IPS DF 19.7 (cell line): ENCODE measurements at places on chromosomes 7 and 10.

DNA sequence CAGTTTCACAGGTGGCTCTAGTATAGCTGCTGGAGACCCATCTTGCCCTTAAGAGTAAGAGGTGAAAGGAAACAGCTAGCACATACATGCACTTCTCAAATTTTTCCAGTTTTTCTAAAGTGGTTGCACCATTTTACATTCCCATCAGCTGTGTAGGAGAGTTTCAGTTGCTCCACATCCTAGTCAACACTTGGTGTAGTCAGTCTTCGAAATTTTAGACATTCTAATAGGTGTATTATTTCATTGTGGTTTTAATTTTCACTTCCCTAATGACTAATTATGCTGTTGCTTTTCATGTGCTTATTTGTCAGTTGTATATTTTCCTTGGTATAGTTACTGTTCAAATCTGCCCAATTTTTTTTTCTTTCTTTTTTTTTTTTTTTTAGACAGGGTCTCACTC is 9.5 kb upstream of the HACD1 start:
- DNase-seq: no peak

GRCh38 chr7:74481458-74482196 is 27.9 kb downstream of the GTF2IRD1 start:
- DNase-seq: no peak

- no peak for DNase-seq
These were observed 47.7 kb downstream of the ZEB1 start for GRCh38 chr10:31366703-31367102.

- DNase-seq: no peak
These were observed 41.0 kb downstream of the WDFY4 start for GRCh38 chr10:48725708-48726107.

- no peak for DNase-seq
These were observed 16.3 kb upstream of the SAR1A start for GRCh38 chr10:70186571-70186970.

- no peak for DNase-seq
These were observed 13.1 kb downstream of the BLVRA start for GRCh38 chr7:43771573-43771972.

GRCh38 chr7:121547544-121548092 is 151.5 kb upstream of the FAM3C start:
- DNase-seq: no peak

- no peak for DNase-seq
These were observed 30.8 kb upstream of the SMNDC1 start for GRCh38 chr10:110335314-110336064.

DNA sequence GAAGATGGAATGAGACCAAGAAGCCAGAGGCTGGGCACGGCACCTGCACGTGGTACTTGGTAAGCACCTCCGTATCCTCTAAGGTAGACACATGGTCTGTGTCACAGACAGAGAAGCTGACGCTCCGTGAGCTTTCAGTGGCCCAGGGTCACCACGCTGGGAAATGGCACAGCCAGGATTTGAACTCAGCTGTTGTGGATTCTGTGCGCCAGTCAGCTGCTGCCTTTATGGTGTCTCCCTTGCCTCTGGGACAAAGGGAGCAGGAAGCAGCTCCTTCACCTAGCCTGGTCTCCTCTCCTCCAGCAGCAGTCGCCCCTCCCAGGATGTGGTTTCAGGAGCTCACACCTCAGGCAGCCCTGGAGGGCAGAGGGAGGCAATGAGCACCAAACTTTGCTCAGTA is 110.8 kb downstream of the ARHGAP22 start:
- DNase-seq: no peak

DNA sequence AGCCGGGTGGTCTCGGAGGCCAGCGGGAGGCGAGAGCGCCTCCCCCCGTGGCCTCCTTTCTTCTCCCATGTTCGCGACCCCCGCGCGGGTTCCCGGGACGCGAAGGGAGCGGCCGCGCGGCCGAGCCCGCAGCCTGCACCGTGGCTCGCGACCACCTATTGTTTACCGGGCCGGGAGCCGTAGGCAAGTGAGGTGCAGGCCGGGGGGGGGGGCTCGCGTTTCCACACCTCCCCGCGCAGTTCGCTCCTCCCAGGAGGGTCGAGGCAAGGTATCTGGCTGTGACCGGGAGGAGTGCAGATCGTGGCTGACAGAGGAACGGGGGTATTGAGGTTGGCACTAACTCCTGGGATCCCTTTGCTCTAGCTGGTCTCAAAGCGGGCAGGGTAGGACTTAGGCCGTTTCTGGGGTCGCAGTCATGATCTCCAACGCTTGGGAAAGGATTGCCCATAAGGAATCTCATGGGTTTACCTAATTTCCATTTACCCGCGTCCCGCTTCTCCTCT is 734 bp downstream of the PTPN12 start:
- no peak for DNase-seq

DNA sequence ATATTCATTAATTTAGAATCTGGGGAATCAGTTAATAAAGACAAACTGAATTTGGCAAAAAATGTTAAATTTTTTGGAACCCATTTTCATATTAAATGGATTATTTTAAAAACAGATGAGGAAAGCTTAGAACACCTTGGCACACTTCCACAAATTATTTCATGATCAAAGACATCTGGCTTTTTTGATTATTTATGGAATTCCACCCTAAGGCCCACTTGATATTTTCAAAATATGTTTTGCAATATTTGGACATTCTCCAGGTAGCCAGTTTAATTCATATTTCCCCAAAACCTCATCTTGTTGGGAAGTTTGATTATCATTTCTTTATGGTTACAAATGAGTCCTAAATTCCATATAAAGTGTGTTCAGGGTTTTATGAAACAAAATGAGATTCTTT is 129.9 kb downstream of the DOCK4 start:
- no peak for DNase-seq

DNA sequence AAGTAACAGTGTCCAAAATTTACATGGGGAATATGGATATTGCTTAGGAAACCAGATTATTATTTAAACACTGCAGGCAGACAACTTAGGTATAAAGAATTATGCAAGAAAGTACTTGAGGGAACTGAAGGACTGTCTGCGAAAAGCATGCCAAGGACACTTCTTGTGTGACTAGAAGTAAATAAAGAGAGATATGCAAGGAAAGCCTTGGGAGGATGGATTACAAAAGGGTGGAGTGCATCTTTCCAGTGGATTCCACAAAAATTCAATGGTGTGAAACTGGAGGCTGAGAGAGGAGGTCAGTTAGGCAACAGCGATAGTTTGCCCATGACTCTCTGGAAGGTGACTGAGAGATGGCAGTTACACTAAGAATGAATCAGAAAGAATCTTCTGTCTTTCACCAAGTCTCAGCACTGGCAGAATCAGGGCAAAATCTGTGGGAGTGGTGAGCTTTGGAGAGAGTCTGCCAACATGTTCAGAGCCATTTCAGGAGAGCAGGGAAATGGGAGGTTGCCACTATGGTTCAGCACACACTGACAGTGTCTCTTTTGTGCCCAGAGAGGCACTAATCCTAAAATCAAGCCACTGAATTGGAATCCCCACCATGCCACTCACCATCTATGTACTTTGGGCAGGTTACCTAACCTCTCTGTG is 331.6 kb downstream of the BMPER start:
- DNase-seq: no peak

- DNase-seq: no peak
These were observed 271.1 kb upstream of the SEMA3D start for GRCh38 chr7:85457911-85458310.
